Muscle of back (tissue), 13 donors: ENCODE measurements at places on chromosomes 5 and 9.
A peak's percentile ranks its signal among the peaks of the same experiment; 100 is the strongest.

GRCh38 chr5:95892784-95893354 is 68.8 kb downstream of the ELL2 start:
- no peak for DNase-seq

- no peak for DNase-seq
Observed at GRCh38 chr5:61311056-61311610, 20.9 kb upstream of the ZSWIM6 start.

DNA sequence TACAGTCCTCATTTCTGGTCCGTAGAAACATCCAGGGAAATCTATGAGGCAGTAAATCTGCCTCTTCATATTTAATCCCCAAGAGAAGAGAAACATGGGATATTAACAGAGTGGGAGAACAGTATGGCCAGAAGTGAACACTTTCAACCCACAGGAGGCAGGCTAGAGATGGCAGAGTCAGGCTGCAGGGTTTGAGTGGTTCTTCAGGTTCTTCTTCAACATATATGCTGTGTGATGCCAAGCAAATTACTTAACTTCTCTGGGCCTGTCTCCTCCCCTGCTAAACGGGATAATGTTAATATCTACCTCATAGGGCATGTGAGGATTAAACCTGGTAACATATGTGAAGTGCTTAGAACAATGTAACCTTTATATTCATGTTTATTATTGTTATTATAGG is 321.8 kb downstream of the PSAT1 start:
- no peak for DNase-seq

GRCh38 chr5:180375955-180376354 is 22.8 kb upstream of the GFPT2 start:
- no peak for DNase-seq

DNA sequence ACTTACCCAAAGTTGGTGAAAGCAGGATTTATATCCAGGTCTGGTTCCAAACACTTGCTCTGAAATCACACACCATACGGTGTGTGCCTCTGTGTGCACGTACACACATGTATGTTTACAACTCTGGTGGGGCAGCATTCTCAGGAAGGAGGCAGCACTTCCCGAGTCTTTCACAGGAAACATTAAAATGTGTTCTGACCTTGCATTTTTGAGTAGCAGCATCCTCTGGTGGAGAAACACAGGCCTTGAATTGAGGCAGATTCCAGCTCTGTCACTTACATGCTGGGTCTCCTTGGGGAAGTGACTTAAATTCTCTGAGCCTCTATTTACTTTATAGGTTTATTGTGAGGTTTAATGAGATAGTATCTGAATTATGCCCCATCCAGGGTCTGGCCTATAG is 126.4 kb downstream of the RGS3 start:
- DNase-seq = no peak

GRCh38 chr9:90773617-90774016 is 28.0 kb upstream of the SYK start:
- no peak for DNase-seq

DNA sequence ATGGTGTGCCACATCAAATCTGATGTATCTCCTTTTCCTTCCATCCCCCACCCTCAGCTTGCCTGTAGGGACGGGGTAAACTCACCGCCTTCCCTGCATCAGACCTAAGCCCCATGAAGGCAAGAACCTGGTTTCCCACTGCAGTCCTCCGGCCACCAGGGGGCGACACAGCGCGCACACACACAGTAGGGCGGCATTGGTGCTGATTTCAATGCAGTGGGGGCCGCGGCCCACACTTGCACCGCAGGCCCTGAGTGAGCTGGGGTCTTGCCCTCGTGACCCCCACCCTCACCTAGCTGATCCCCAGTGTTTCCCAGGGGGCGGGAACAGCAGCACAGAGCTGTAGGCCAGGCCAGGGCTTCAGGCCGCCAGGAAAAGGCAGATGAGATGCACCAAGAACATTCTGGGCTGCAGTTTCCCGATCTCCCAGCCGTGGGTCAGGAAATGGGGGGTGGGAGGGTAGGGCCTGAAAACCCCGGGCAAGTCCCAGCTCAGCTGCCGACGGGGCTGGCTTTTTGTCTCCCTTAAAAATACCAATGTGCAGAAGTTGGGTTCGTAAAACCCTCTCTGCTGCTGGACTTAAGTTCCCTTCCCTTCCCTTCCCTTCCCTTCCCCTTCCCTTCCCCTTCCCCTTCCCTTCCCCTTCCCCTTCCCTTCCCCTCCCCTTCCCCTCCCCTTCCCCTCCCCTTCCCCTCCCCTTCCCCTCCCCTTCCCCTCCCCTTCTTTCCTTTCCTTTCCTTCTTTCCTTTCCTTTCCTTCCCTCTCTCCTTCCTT is 19.5 kb downstream of the FAM163B start:
- no peak for DNase-seq

- DNase-seq = no peak
Observed at GRCh38 chr5:40685193-40685592, 5.5 kb downstream of the PTGER4 start.

DNA sequence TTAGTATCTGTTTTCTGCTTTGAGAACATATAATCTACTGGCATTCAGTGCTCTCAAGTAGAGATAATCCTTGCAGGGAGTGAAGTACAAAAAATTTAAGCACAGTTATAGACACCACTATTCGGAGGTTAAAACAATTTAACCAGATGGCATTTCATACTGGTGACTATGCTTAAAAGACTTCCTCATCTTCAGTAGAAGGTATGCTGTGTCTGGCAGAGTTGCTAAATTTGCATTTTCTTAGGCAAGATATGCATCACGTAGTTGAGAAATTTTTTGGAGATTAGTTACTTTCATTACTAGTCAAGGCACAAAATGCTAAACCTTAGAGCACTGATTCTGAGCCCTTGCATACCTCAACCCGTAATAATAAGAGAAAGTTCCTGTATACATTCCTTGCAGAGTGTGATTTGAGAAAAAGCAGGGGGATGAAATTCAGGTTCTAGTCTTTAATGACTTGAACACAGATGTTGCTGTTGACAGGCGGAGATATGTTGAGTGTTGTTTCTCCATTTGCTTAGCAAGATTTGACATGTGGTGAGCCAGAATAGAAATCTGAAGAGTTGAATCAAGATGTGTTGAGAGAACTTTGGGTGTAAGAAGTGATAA is 70.8 kb upstream of the STARD4 start:
- peak; percentile 85 for DNase-seq

GRCh38 chr9:79408617-79409016 is 163.1 kb upstream of the TLE4 start:
- DNase-seq = no peak

- DNase-seq = peak; percentile 45
Observed at GRCh38 chr5:115530426-115530825, 14.1 kb downstream of the FEM1C start.

- DNase-seq = no peak
Observed at GRCh38 chr5:149749481-149750365, 19.6 kb downstream of the PPARGC1B start.

- no peak for DNase-seq
Observed at GRCh38 chr9:104240890-104241289, 146.8 kb downstream of the SMC2 start.

GRCh38 chr9:121324316-121324715 is 45.7 kb downstream of the STOM start:
- no peak for DNase-seq

DNA sequence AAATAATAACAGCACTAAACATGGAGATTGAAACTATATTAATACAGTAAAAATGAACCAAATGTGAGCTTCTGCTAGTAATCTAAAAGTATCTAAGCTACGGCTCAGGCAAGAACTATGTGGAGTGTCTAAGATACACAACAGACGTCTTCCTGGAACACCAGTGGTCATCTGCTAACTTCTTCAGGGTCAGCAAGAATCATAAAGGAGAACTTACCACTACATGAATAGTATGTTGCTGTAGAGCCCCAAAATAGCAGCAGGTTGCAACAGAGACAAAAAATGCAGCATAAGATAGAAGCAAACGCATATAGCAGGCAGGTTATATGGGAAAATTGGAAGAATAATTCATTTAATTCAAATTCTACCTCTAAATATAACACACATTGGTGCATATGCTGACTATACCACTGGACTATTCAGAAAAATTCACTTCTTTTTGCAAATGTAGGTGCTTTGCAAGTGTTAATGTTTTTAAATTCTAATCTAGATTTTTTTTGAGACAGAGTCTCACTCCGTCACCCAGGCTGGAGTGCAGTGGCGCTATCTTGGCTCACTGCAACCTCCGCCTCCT is 27.1 kb downstream of the DCTN4 start:
- peak; percentile 14 for DNase-seq

GRCh38 chr9:135572233-135572632 is 10.7 kb downstream of the PAEP start:
- DNase-seq = no peak

DNA sequence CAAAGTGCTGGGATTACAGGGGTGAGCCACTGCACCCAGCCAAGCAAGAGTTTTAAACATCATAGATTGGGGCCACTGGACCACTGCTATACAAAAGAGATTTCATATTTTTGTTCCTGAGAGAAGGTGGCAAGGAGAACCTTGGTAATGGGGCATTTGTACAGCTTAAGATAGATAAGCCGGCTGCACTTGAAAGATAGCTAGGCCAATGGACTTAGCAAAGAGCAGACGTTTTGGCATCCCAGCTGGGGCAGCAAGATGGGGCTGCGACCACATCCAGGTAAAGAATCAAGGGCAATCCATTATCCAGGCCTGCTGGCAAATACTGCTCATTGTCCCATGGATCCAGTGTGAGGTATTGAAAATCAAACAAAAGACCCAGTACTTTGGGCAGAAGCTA is 3.9 kb upstream of the ISCA1 start:
- DNase-seq = no peak

- DNase-seq = no peak
Observed at GRCh38 chr9:130638284-130639123, 25.9 kb upstream of the PRDM12 start.

- DNase-seq = no peak
Observed at GRCh38 chr9:137611623-137612609, 6.4 kb downstream of the ARRDC1 start.

DNA sequence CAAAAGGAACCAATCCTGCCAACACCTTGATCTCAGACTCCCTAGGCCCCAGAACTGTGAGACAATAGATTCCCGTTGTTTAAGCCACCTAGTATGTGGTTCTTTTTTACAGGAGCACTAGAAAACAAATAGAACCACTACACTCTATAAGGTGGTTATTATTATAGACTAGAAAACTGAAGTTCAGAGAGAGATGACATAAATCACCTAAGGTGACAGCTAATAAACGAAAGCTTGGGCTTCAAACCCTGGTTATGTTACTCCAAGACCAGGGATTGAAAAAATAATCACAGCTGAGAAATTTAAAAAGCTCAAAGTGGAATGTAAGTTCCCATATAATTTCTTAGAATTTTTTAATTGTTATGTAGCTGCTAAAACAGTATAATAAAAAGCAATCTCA is 716.2 kb upstream of the DMAC1 start:
- no peak for DNase-seq

DNA sequence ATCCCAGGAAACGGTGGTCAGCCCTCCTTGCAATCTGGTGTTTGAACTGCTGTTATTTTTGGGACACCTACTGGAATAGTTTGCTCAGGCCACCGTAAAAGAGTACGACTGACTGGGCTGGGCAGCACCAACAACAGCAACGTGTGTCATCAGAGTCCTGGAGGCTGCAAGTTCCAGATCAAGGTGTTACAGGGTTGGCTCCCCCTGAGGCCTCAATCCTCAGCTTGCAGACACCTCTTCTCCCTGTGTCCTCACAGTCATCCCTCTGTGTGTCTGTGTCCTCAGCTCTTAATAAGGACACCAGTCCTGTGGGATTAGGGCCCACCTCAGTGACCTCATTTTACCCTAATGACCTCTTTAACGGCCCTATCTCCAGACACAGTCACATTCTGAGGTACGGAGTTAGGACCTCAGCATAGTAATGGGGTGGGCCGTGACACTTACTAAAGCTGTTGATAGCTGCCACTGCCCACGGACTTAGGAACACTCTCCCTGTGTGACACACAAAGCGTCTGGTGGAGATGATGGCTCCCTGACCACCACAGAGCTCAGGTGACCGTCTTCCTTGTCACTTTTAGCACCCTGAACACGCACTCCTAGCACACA is 16.8 kb downstream of the GLT6D1 start:
- no peak for DNase-seq

DNA sequence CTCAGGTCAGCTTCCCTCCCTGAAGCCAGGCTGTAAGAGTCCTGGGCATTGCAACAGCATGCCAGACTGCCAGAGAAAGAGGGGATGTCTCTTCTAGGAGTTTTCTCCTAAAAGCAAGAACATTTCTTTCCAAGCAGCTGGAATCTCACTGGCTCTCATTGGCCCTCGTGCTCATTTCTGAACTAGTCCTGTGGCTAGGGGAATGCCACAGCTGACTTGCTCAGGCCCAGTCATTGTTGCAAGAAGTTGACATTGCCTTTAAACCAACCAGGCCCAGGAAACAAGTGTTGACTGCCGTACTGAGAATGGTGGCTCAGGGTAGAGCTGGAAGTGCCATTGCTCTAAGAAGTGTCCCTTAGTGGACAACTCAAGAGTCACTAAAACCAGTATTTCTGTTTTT is 15.0 kb upstream of the CEP120 start:
- no peak for DNase-seq

DNA sequence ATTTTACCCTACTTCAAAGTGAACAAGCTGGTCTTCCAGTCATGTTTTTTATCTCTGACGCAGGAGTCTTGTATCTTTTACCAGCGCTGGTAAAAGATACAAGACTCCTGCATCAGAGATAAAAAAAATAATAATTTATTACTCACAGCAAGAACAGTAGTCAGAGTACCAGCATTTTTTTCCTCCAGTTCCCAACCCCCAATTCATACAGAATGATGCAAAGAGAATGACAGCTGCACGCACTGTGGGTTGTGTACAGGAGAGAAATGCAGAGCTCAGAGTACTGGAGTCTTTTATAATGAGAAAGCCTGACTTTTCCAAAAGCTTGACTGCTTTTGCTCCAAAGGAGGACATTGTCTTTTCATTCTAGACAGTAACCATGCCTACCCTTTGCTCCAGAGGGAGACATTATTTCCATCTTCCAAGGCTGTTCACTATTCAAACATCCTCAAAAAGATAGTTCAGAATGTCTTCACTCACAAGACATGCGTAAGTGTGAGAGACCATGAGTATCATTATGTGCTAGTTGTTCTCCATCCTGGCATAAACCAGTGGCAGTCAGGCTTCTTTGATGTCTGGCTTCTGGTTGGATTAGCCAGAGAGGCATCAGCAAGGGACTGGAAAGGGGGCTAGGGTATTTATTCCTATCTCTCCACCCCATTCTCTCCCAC is 14.3 kb upstream of the RANBP6 start:
- DNase-seq = no peak

- no peak for DNase-seq
Observed at GRCh38 chr5:96324708-96325107, 108.3 kb downstream of the PCSK1 start.

DNA sequence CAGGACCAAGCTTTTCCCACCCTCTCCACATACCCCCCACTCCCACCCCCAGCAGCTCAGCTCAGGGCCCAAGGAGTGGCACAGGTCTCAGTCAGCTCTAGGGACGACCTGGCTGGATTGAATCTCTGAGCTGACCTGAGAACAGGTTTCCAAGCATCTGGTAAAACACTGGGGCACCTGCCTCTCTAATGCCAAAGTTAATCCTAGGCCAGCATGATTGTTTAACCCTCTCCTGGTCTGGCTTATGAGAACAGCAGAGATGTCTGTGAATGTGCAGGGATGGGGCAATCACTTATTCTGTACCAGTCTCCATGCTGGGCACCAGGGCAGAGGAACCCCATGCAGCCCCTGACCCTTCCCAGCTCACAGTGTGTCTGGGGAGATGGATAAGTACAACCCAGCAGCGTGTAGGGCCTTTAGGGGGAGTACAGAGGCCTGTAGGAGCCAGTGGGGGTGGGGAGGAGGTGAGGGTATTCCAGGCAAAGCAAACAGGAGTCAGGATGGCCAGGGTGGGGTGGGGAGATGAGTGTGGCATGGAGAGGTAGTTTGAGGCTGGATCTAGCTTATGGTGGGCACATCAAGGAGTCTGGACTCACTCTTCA is 678 bp upstream of the KIF12 start:
- no peak for DNase-seq

- DNase-seq = no peak
Observed at GRCh38 chr5:169973056-169973455, 7.2 kb downstream of the INSYN2B start.
